ENCODE measurements at places on chromosomes 3 and 15. TPM values are rescaled to one million over a fixed set of nuclear protein-coding genes. Genes with fewer than 3 reads are reported as not detected.

DNA sequence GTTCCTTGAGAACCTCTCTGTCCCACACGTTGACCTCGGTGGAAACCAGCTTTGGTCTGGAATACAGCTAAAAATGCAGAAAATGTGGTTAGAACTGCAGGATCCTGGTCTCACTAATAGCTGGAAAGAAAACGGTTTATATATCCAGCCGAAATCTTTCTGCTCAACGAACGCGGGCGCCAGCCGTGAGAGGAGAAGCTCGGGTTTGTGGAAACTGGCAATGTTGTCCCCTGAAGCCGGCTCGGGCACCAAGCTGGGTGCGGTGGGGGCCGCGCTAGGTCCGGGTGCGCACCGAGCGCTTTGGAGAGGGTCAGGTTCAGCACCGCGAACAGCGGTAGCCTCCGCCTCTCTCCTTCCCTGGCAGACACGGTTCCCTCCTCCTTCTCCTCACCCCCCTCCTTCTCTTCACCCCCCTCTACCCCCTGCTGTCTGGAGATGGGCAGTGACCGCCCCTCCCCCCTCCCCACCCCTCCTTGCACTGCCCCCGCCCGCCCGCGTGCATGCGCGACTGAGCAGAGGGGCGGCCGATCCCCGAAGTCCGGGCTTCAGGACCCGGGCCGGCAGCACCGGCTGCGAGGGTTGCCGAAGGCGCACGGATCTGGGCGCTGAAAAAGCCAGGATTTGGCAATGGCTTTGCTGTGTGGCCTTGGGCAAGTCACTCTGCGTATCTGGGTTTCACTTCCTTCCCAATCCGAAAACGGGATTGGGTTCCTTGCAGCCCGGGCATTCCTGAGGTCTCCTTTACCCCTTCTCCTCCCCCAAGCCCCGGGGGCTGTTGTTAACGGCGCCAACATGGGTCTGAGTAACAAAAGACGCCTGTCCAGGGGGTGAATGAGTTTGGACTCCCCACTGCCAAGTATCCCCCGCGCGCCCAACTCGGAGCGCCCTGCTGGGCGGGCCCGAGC is at the start of gene SKOR1:
Gene SKOR1, plus strand, starts transcription at position 534 of the 905 bp plus-strand sequence. Its CDS starts 94 bp downstream, at position 628.
- DNase-seq = peak; percentile 51

- no peak for DNase-seq
Observed at GRCh38 chr3:129106866-129107565, 14.6 kb downstream of the RAB43 start.

DNA sequence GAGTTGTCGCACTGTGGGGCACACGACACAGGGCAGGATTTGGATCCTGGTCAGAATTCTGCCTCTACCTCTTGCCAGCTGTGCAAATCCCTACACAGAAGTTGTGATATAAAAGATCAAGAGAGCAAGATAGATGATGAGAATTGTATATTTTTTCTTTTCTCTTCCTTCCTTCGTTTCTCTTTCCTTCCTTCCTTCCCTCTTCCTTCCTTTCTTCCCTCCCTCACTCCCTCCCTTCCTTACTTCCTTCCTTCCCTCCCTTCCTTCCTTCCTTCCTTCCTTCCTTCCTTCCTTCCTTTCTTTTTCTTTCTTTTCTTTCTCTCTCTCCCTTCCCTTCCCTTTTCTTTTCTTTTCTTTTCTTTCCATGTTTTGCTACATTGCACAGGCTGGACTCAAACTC is 12.0 kb upstream of the AHSG start:
- DNase-seq = no peak

GRCh38 chr3:152944671-152945070 is 109.7 kb downstream of the P2RY1 start:
- no peak for DNase-seq

GRCh38 chr3:8481380-8481779 is 20.2 kb upstream of the LMCD1 start:
- DNase-seq = no peak

DNA sequence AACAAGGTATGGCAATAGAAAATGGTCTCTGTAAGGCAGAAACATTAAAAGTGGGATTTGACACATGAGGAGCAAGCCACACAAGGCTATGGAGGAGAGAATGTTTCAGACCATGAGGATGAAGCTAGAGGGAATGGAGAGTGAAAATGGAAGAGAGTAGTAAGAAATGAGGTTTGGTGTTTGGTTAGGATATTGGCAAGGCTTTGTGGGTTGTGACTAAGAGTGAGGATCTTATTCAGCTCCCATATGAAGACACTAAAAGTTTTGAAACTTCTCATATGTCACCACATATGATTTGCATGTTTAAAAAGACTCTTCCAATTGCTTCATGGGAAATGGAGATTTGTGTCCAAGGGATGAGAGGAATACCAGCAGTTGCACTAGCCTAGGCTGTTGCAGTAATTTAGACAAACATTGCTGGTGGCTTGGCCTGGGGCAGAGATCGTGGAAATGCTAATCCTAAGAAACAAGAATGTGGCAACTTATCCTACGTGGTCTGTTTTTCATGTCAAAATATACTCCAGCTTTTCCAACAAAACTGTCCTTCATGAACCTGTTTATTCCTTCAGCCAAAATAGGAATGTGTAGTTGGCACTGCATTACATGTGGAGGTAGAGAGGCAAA is 749.0 kb downstream of the PDCD6IP start:
- DNase-seq = no peak

- DNase-seq = no peak
Observed at GRCh38 chr3:182165234-182165633, 453.5 kb downstream of the SOX2 start.

GRCh38 chr15:41977757-41978383 is 5.5 kb upstream of the EHD4 start:
- peak; percentile 21 for DNase-seq

DNA sequence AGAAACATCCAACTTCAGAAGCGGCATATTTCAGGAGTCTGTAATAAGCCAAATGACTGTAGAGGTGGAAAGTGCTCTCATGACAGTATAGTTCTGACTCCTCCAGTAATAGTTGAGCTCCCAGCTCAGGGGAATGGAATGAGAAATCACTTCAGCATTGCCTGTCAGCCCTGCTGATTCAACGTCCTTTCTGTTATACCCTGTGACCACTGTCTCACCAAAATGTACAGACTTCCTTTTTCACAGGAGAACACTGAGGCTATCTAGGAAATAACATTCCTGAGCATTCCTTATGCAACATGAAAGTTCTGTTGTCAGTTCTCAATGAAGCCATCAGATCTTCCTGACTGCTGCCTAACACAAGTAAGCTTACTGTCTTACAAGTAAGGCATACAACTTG is 284.5 kb upstream of the MME start:
- no peak for DNase-seq

DNA sequence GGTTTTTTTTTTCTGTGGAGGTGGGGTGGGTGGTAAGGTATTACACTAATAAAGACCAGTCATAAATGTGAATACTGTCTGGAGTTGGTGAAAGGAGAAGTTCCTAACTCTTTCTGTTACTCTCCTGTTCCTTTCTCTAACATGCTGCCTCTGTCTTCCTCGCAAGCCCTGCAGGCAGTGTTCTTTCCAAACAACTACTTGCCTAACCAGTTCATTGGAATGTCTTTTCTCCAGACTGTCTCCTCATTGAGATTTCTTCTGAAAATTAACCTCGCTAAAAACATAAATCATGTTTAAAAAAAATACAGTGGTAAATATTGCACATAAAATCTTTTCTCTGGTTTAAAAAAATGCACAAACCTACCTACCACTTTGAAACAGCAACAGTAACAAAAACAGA is 135.2 kb downstream of the TP63 start:
- DNase-seq = no peak

- DNase-seq = no peak
Observed at GRCh38 chr3:161576311-161576710, 79.7 kb downstream of the OTOL1 start.

DNA sequence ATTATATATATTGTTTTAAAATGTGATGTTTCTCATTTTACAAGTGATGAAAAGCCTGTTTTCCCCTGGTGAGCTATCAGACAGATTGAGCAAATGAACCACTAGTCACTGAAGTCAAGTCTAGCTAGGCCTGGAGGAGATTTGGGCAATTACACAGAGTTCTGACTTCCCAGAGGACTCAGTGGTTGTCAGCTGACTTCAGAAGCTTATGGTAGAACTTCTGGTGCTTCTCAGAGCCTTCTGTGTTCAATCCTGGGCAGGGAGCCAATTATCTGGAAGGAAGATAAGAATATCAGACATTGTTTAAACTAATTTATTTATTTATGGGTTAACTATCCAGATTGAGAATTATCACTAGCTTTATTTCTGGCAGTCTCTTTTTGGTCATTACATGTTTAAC is 37.7 kb upstream of the NAALADL2 start:
- no peak for DNase-seq

GRCh38 chr3:46420931-46421330 is 13.9 kb downstream of the CCRL2 start:
- no peak for DNase-seq

GRCh38 chr3:193310914-193311723 is 67.4 kb downstream of the ATP13A5 start:
- DNase-seq = no peak

- DNase-seq = no peak
Observed at GRCh38 chr3:73716418-73716817, 91.7 kb upstream of the PDZRN3 start.

DNA sequence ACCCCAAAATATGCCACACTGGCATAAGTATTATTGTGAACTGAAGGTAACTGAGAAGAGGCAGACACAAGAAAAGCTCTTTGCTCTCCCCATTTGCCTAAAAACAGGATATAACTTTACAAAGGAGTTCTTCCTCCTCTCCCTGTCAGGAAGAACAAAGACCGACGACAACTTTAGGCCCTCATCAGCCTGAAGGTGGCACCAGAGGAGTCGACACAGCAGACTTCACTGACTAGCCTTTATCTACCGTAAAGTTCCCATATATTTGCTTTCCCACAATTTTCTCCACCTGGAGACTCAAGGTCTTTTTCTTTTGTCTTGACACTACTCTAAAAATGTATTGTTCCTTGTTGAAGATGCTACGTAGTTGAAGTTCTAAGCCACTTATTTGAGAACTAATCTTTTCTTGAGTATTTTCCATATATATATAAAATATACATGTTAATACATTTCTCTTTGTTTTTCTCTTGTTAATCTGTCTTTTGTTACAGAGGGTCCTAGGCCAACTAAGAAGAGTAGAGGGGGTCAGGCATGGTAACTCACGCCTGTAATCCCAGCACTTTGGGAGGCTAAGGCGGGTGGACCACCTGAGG is 16.2 kb upstream of the XIRP1 start:
- peak; percentile 69 for DNase-seq

FMN1 gene
- total RNA-seq = 10.0 TPM

TIMP4 gene
- 13.2 TPM for total RNA-seq

SEMA7A gene
- 30.9 TPM for total RNA-seq

NUP210 gene
- 5.5 TPM for total RNA-seq

DNAJB8 gene
- total RNA-seq = not detected

ZNF80 gene
- not detected for total RNA-seq

FBXO45 gene
- total RNA-seq = 8.7 TPM

Data from sciatic nerve (tissue), 2 donors.